Activated naive CD4-positive, alpha-beta T cell treated with anti-CD3 and anti-CD28 coated beads for 36 hours (primary cell): ENCODE measurements at places on chromosomes 11 and 22. TPM values are rescaled to one million over a fixed set of nuclear protein-coding genes. Genes with fewer than 3 reads are reported as not detected.
A peak's percentile ranks its signal among the peaks of the same experiment; 100 is the strongest.

The RASGRP2 gene
- 5.2 TPM for total RNA-seq

The OR8D4 gene
- total RNA-seq: not detected

The HTR3B gene
- not detected for total RNA-seq

The OR52E8 gene
- total RNA-seq: not detected

The POTEH gene
- total RNA-seq: not detected

The C11orf97 gene
- not detected for total RNA-seq

- DNase-seq: no peak
Measured at GRCh38 chr11:77075425-77075905, 8.7 kb downstream of the CAPN5 start.

GRCh38 chr22:20996031-20996410, 5.9 kb downstream of the THAP7 start:
- DNase-seq: no peak

DNA sequence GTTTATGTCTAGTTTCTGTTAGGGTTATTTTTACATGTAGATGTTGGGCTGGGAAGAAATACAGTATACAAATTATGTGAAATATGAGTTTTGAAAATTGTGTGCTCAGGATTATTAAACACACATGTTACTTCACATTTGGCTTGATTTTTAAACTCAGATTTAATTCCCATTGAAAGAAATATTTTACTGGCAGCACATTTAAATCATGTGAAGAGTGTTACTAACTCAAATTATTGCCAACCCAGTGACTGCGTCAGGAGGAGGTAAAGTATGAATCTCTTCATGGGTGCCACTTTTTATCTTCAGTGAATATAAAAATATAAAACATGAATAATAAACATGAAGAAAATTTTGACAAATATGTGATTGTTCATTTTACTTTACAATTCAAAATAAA, 457.5 kb upstream of the CCDC179 start:
- no peak for DNase-seq

DNA sequence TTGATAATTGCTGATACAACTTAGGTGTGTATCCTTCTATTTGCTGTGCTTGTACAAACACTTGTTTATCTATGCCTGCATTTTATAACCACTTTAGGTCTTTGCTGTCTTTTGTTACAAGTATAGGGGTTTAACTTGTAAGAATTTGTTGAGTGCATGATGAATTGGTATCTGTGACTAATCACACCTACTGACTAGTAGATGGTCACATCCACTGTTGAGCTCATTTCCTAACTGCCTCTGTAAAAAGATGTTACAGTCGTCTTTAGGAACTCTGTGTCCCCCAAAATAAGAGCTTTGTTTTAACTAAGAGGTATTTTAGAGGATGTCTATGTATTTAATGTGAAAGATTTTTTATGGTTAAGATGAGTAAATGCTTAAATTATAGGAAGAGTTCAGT, 60.5 kb downstream of the HIPK3 start:
- no peak for DNase-seq

GRCh38 chr11:129733384-129733783, 82.3 kb upstream of the TMEM45B start:
- no peak for DNase-seq

- DNase-seq: no peak
Measured at GRCh38 chr11:73582653-73583052, 15.3 kb downstream of the FAM168A start.

DNA sequence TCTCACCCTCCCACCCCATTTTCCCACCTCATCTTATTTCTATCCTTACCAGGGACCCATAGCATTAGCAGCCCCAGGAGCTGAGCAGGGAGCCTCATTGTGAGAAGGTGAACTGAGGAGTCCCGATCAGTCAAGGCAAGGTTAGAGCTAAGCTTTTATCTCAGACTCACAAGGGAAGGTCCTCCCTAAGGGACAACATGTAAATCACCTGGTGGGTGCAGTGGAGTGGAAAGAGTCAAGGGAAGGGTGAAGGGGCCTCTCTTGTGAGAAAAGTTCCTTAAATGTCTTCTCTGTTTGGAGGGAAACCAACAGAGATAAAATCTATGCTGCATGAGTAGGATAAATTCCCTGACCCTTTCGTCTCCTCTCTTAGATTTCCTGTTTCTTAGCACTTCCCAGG, 85.9 kb downstream of the GAB4 start:
- DNase-seq: no peak

- no peak for DNase-seq
Measured at GRCh38 chr11:26859416-26859815, 134.5 kb upstream of the FIBIN start.

- no peak for DNase-seq
Measured at GRCh38 chr11:10519630-10520029, 21.4 kb downstream of the RNF141 start.

- DNase-seq: no peak
Measured at GRCh38 chr11:87779276-87780067, 395.8 kb downstream of the RAB38 start.

- no peak for DNase-seq
Measured at GRCh38 chr11:82305123-82305522, 428.5 kb downstream of the FAM181B start.

DNA sequence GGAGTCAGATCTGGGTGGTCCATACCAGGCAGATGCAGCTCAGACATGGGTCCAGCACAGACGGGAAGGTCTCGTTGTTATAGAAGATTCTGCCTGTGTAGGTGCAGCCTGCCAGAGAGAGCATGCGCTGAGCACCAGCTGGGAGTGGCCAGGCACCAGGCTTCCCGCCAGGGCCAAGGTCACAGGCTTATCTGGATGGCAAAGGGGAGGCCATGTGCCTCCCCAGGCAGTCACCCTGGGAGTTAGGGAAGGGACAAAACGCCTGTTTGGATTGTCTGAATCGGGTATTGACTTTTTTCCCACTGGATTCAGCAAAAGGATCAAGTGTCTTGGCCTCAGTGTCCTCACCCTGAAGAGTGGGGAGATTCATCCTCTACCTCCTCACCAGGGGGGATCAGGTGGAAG, 26.5 kb downstream of the PGA5 start:
- DNase-seq: no peak

GRCh38 chr22:28299753-28300152, 379.9 kb downstream of the TTC28 start:
- DNase-seq: peak; percentile 7

DNA sequence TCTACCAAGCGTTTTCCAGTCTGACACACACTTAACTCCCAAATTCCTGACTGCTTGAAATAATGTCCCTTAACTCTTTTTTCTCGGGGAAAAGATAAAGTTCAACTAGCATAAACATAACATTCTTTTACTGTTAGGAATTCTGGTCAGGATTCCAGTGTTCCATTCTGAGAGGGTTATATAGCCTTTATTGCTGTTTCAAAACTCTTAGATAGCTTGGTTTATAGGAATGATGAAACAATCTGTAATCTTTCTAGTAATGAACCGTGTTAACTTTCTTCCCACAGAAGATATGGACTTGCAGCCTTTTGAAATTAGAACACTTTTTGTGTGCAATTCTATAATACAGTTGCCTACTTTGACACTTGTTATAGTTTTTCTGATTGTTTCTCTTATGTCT, 8.6 kb downstream of the REXO2 start:
- no peak for DNase-seq
